ENCODE measurements at places on chromosomes 5 and 9. TPM values are rescaled to one million over a fixed set of nuclear protein-coding genes. Genes with fewer than 3 reads are reported as not detected.

DNA sequence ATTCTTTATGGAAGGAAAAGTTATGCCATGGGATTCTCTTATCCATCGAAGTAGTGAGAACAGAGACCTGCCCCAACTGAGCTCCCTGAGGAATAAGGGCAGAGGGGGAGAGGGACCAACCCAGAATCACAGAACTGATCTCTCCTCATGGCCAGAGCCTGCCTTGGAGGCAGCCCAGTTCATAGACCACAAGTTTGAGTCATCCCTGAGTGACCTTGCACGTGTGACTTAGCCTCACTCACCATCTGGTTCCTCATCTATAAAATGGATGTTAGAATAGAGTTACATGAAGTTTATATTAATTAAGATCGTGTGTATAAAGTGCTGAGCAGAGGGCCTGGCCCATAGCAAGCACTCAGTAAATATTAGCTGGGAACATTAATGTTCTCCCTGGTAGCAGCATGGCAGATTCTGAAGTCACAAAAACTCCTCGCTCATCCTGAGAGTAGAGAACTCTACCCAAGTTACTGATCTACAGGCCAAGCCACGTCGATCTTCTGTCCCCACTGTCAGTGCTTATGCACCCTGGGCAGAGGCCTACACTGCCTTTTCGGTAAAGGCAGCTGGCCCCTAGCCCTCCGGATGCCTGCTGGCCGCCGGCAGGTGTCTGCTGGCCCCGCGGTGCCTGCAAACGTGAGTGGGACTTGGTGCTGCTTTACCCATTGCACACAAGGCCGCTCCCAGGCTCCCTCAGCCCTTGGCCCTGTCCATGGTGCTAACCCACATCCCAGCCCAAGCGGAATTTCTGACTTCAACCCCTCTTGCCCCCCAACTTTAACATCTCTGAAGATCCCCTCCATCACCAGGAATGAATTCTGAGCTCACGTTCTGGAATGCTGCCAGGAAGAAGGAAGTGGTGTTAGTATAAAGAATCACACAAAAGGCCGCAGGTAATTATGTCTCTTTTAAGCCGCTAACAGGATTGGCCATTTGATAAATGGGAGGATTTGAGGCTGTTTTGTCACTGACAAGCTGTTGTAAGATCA lies 61.1 kb upstream of the ARAP3 start:
- no peak for DNase-seq

DNA sequence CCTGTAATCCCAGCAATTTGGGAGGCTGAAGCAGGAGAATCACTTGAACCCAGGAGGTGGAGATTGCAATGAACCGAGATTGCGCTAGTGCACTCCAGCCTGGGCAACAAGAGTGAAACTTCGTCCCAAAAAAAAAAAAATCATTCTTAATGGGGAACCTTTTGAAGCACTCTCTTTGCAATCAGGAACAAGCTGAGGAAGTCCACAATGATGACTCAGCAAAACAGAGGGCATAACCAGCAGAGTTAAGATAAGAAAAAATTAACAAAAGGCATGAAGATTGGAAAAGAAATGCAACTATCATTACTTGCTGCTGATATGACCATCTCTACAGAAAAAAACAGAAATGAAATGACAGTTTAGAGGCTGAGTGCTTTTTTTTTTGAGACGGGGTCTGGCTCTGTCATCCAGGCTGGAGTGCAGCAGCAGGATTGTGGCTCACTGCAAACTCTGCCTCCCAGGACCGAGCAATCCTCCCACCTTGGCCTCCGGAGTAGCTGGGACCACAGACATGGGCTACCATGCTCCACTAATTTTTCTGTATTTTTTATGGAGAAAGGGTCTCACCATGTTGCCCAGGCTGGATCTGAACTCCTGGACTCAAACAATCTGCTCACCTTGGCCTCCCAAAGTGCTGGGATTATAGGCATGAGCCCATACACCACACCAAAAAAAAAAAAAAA lies 88.0 kb downstream of the FNBP1 start:
- no peak for DNase-seq

GRCh38 chr5:160787240-160787639 lies 64.8 kb downstream of the ATP10B start:
- no peak for DNase-seq

The ZCCHC10 gene
- total RNA-seq = 16.7 TPM

The SEMA4D gene
- total RNA-seq = 24.7 TPM

GRCh38 chr9:128862401-128862851 lies 19.3 kb downstream of the KYAT1 start:
- peak; percentile 61 for DNase-seq

The ANKH gene
- 166 TPM for total RNA-seq

The GAPT gene
- 1.4 TPM for total RNA-seq

GRCh38 chr5:30001826-30002225 lies 1191.7 kb upstream of the CDH6 start:
- DNase-seq = no peak

- DNase-seq = no peak
Observed at GRCh38 chr5:160366230-160366629, 4.2 kb downstream of the C1QTNF2 start.

The SMIM32 gene
- not detected for total RNA-seq

DNA sequence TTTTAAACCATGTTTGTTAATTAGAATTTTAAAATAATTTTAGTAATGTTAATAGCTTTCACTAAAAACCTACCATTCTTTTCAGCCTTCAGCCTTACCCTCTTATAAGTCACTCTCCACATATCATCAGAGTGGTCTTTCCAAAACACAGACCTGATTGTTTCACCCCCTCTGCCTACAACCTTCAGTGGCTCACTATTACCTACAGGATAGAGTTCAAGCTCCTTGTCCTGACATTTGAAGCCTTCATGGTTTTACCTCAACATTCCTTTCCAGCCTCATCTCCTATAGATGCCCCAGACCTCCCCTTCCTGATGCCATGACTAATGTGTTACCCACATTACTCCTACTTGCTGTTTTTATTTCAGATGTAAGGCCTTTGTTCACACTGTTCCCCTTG lies 27.8 kb upstream of the STRBP start:
- no peak for DNase-seq

GRCh38 chr9:8673830-8674229 lies 874.3 kb upstream of the DMAC1 start:
- no peak for DNase-seq

- no peak for DNase-seq
Observed at GRCh38 chr9:103804077-103804735, 289.9 kb upstream of the SMC2 start.

- DNase-seq = no peak
Observed at GRCh38 chr5:168165977-168166376, 125.5 kb upstream of the WWC1 start.

GRCh38 chr9:20760246-20760891 lies 76.3 kb downstream of the FOCAD start:
- no peak for DNase-seq

- no peak for DNase-seq
Observed at GRCh38 chr5:59487068-59487686, 406.3 kb downstream of the PDE4D start.

The FGD3 gene
- total RNA-seq = 3.2 TPM

- DNase-seq = no peak
Observed at GRCh38 chr9:94792511-94792910, 66.0 kb downstream of the AOPEP start.

The SERF1A gene
- total RNA-seq = 1.5 TPM

DNA sequence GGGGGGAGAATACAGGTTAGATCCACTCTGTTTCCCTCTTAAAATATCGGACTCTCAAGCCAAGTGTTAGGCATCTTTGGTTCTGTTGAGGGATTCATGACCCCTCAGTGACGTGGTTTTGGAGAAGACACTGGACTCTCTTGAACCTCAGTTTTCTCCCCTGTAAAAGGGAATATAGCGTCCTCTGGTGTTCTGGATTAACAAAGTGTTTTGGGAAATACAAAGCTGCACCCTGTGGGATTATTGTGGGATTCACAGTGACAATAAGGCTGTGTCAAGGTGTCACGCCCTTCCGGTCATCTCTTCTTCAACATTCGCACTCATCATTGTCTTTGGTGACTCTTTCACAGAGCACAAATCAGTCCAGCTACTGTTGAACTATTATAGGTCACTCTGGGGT lies 139.0 kb downstream of the IRX1 start:
- no peak for DNase-seq

GRCh38 chr9:130901498-130902203 lies 5.0 kb upstream of the QRFP start:
- DNase-seq = no peak

GRCh38 chr5:149765932-149766331 lies 35.8 kb downstream of the PPARGC1B start:
- no peak for DNase-seq

Measured in left ventricle myocardium superior (tissue), 1 donor.